ENCODE measurements at places on chromosomes 6 and 20.

GRCh38 chr6:108762394-108762793 is 85.8 kb upstream of the ARMC2 start:
- DNase-seq = no peak

GRCh38 chr6:134707342-134708031 is 242.4 kb downstream of the ALDH8A1 start:
- no peak for DNase-seq

GRCh38 chr20:52263757-52264156 is 72.2 kb upstream of the ZFP64 start:
- DNase-seq = no peak

DNA sequence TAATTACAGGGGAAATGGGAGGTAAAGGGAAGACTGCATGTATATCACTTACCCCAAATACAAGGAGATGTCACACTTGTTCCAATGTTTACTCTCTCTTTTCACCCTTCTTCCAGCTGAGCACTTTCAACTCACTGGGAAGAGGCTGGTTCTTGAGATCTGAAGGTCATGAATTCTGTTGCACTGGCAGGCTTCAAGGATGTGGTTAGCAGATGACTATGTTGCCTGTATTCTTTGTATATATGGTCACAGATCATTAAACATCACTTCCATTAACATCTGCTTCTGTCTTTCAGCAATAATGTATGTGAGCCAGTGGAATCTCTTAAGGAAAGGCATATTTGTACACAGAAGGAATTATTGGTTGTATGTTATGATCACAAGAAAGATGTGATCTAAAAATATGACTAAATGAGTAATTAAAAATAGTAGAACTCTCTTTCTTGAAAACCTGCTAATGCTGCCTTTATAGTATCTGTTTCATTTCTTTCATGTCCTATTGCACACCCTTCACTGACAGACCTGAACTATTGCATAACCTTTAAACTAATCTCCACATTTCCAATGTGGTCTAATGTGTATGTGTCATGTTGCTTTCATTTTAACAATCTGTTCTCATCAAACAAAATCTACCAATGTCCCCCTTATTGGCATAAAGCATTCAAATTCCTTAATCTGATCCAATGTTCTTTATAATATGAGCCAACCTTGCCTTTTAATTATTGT is 131.4 kb upstream of the EPHA7 start:
- DNase-seq = no peak

DNA sequence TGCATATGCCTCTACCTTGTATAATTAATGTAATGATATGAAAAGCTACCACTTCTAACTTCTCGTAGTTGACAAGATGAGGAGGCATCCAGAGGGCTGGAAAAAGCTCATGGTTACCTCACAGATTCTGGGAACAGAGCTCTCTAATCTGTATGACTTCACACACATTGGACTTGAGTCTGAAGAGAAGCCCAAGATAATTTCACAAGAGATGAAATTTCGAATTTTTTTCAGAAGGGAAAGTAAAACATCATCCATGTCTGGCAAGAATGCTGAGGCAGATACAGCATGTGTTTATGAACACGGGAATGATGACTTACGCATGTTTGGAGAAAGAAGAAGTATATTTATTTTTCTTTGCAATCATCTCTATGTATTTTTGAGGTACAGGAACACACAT is 141.8 kb upstream of the TENT5A start:
- DNase-seq = no peak

DNA sequence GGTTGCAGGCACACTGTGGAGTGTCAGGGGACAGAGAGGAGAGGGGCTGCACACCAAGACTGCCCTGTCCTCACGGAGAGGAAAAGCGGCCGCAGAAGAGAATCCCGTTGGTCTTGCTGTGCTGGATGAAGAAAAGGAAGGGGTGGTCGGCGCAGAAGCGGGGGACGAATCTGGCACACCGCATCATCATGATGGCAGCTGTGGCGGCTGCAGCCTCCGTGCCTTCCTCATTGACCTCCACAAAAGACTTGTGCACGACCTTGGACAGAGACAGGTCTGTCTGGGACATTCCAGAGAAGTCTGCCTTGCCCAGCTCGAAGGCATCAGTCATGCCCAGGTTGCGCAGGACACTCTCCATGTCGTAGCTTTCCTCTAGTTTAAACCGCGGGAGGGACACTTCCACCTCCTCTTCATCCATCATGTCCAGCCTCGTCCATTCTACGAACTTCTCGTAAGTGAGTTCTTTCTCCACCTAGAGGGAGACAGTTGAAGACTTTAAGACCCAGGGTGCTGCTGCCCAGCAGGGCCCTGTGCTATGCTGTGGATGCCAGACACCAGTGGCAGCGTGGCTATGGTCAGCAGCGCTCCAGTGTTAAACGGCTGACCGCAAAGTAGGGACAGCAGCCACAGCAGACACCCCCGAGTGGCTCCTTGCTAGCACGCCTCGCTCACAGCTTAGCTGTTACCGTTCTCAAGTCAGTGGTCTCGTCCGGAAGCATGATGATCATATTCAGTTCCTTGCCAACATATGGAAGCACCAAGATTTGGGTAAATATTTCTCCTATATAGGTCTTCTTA is 22.9 kb downstream of the SERPINB6 start:
- no peak for DNase-seq

GRCh38 chr20:42484335-42484734 is 705.4 kb downstream of the PTPRT start:
- no peak for DNase-seq

- DNase-seq = no peak
Observed at GRCh38 chr6:39213195-39213920, 15.9 kb downstream of the KCNK5 start.

DNA sequence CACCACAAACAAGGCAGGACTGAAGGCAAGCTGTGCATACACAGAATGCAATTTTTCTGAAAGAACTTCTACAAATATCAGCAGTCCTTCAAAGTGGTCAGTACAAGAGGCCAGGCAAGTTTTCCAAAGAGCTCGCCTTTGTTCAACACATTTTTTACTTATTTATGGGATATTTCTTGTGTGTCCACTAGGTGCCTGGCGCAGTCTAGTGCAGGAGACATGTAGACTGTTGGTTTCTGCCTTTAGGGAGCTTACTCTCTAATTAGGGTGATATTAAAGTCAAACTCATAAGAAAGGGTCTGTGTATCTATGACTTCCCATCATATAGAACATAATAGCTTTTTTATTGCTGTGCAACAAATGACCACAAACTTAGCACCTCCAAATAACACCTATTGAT is 21.2 kb upstream of the VEGFA start:
- DNase-seq = no peak

DNA sequence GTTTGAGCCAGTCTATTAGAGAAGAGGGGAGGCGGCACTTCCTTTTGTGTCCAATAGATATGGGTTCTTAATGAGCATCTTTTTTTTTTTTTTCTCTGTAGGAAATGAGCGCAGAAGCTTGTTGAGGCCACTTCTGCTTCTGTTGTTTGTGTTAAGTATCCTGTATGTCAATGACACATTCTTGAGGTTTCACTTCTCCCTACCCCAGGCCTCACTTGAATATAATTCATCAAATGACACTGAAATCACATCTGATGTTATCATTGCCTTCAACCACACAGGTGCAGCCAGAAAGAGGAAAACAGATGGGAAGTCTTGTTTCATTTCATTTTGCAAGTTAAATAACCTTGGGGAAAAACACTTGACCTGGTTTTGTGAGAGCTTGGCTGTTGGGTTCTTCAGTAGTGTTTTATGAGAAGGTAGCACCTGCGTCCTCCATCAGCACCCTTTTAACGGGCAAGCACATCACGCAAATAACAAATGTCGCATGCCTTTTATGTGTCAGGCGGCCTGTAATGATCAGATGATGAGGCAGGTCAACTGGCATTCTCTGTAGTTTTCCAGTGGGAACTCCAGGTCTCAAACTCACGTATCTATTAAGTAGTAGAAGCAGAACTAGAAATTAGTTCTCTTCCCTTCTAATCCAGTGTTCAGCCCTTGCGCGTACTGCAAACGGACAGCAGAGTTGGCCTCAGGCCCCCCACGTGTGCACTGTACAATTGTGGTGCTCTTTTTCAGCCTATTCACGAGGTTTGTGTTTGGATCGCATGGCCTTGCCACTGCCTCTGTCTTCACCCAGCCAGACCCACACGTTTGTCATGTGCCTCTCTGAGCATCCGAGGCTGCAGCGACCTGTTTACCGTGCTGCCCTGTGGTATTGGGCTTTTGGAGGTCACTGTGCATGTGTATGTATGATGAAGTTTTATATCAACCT is 23.5 kb downstream of the PLEKHG1 start:
- no peak for DNase-seq

DNA sequence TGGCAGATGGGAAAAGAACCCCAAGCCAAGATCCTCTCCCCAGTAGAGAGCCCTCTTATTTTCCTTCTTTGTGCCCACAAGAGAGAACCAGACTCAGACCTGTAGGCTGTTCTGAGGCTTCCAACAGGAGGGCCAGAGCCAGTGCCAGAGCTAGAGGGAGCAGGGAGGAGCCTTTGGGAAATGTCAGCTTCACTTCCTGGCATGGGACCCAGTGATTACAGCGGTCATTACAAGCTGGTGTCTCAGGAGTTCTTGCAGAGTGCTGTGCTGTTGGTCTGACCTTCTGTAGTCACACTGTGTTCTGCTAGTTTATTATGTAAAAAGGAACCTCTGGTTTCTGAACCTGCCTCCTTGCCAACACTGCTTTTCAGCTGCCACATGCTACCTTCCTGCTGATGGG is 38.9 kb downstream of the STK35 start:
- DNase-seq = no peak

DNA sequence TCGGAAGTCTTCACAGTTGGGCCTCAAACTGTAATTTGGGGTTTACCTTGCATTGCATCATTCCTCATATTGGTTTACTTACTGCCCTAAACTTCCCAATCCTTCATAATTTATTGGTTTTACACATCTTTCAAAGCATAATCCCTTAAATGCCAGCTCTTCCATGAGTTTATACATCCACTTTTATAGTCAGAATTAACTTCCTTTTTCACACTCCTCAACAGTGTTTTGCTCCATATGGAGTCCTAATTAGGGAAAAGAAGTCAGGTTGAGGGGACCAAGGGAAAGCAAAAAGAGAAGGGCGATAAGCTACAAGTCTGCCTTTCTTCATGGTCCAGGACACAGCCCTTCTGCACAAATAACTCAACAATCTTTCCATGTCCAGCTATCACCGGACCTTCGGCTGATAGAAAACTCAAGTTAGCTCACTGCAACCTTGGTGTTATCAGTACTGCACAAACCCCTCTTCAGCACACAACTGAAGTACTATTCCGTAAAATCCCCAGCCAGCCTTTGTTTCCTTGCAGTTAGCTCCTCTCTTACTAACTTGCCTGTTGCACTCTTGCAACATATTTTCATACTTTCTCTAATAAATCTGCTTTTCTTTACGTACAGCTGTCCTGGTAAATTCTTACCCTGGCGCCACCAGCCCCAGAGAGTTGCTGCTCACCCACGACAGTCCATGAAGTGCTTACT is 2.0 kb downstream of the EEF1E1 start:
- DNase-seq = no peak

- peak; percentile 72 for DNase-seq
Observed at GRCh38 chr20:63498960-63499337, at the start of gene EEF1A2. Gene EEF1A2, minus strand, starts transcription at chr20:63499083. Its CDS starts 1,320 bp downstream, at chr20:63497763.

DNA sequence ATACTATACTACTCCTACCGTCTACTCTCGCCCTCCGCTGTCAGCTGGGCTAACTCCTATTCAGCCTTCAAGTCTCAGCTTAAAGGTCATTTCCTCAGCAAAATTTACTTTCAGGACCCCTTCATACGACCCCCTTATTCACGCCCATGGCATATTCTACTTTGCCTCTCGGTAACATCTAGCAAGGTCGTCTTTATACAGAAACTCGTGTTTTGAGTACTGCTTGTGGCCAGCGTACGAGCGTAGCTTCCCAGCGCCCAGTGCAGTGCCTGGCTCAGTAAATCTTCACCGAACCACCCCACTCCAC is 546 bp downstream of the CRNKL1 start:
- DNase-seq = no peak

- DNase-seq = no peak
Observed at GRCh38 chr6:18121580-18122127, 823 bp downstream of the NHLRC1 start.

- DNase-seq = no peak
Observed at GRCh38 chr6:134474955-134475354, 157.0 kb upstream of the SGK1 start.

- no peak for DNase-seq
Observed at GRCh38 chr20:58841539-58842264, 9.0 kb downstream of the GNAS-AS1 start.

DNA sequence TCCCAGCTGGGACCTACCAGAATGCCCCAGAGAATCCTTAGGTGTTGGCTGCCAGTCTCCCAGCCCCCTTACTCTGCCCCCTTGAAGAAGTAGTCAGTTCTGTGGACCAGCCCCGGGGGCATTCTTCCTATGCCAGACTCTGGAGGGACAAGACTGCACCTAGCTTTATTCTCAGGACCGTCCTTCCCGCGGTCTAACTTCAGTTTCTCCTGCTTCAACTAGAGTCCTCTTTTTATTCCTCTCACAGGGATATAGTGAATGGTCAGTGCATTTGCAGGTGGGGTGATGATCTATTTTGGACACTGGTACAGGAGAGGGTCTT is 35.9 kb upstream of the MDFI start:
- DNase-seq = no peak

GRCh38 chr6:28003059-28003458 is 46.0 kb downstream of the OR2B6 start:
- DNase-seq = no peak

GRCh38 chr20:48210111-48211027 is 425.1 kb upstream of the SULF2 start:
- DNase-seq = no peak

DNA sequence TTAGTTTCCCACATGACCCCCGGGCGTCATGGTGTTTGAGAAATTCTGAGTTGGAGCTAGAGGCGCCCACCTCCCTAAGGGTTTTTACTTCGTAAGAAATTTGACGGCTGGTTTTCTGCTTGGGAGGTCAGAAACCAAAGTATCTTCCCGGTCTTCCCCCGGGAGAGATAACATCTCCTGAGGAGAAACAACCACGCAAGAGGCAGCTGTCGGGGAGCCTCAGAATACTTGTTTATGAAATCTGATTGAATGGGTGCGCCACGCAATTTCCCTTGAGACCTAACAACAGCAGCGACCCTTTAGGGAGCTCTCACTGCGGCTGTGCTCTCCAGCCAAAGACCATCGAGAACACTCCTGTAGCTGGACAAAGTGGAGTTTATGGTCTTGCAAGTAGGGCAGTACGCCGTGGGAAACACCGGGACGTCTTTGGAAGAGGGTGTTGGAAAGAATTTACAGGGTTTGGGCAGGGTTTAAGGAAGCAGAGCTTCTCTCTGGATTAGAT is 608 bp upstream of the EIF2S2 start:
- peak; percentile 39 for DNase-seq

GRCh38 chr6:118017301-118017848 is 110.3 kb downstream of the SLC35F1 start:
- no peak for DNase-seq

- DNase-seq = no peak
Observed at GRCh38 chr20:24699321-24700165, 230.1 kb downstream of the SYNDIG1 start.
